Activated CD8-positive, alpha-beta memory T cell treated with anti-CD3 and anti-CD28 coated beads, Interleukin-2, amount 50 U/mL, for 48 hours (primary cell): ENCODE measurements at places on chromosomes 16 and 17.

- no peak for DNase-seq
Measured at GRCh38 chr16:81636298-81636993, 142.6 kb upstream of the PLCG2 start.

DNA sequence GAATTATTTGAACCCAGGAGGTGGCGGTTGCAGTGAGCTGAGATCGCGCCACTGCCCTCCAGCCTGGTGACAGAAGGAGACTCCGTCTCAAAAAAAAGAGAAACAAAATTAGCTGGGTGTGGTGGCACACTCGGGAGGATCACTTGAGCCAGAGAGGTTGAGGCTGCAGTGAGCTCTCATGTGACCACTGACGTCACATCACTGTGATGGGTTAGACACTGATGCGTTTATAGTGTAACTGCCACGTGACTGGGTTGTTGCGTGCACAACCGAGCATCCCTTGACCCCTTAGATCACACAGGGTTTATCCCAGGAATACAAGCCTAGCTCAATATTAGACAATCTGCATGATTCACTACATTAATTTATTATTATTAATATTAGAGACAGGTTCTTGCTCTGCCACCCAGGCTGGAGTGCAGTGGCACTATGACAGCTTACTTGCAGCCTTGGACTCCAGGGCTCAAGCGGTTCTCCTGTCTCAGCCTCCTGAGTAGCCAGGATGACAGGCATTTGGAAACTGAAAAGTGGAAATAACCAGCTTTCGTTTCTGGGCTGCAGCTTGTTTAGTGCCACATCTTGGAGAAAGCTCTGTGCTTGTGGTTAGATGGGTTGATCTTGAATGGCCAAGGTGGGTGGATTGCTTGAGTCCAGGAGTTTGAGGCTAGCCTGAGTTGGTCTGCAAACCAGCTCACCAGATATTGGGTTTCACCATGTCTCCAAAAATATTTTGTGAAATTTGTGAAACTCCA is 26.4 kb upstream of the ABR start:
- no peak for DNase-seq

- DNase-seq = no peak
Measured at GRCh38 chr16:3727806-3728381, 10.6 kb upstream of the TRAP1 start.

GRCh38 chr16:49465661-49466528 is 92.3 kb downstream of the C16orf78 start:
- DNase-seq = peak; percentile 37

DNA sequence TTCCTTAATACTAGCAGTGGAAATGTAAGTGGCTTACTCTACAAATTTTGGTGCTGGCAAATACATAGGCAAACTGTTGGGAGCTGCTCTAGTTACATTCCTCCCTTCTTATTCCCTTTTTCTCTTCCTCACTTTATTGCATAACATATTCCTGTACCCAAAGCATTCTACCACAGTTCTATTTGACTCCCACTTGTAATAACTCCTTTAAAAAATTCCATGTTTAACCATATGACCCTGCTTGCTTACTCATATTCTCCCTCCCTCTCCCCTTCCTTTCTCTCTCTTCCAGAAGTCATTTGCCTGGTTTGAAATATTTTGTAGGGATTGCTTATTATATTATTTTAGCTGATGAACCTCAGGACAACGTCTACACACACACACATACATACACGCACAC is 22.7 kb downstream of the NQO1 start:
- no peak for DNase-seq

DNA sequence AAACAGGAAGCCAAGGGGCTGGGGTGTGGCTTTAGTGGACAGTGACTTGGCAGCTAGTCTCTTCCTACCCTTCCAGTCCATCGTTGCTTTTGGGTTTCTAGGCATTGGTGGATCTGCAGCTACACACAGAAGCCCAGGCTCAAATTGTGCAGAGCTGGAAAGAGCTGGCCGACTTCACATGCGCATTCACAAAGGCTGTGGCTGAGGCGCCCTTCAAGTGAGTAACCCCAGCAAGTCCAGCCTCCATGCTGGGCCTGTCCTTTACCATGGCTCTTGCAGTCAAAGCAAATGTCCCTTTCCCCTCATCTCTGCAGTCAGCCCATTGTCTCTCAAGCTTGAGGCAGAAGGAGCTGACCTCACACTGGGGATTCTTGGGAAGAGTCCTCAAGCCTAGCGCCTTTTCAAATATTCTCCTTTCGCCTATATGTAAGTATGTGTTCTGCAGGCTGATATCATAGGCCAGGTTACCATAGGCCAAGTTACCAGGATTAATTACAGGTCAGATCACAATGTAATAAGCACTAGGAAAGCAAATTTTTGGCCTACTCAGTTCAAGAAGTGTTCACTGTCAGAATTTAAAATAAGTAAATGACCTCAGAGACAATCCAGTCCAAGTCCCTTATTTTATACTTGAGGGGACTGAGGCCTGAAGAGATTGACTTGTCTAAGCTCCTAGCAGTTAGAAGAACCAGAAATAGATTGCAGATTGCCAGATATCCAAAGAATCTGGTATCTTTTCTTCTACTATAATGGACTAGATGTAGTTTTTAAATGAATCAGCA is 6.5 kb downstream of the EME1 start:
- DNase-seq = no peak

DNA sequence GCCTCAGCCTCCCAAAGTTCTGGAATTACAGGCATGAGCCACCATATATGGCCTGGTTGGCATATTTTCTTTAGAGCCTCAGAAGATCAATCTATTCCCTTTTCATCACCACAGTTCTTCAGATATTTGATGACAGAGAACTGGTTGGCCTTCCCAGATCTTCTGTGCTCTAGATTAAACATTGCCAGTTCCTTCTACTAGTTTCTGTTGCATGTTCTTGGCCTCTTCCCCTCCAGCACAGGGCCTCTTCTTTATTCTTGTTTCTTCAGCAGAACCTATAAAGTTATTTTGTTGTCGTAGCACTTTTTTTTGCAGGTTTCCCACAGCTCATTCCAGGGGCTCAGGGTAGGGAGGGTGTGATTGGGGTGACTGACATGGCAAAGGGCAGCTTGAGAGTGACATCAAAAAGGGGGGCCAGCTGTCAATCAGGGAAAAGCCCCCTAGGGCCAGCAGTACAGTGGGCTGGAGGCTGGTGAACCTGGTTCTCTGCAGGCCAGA is 9.3 kb downstream of the CHD9 start:
- no peak for DNase-seq

DNA sequence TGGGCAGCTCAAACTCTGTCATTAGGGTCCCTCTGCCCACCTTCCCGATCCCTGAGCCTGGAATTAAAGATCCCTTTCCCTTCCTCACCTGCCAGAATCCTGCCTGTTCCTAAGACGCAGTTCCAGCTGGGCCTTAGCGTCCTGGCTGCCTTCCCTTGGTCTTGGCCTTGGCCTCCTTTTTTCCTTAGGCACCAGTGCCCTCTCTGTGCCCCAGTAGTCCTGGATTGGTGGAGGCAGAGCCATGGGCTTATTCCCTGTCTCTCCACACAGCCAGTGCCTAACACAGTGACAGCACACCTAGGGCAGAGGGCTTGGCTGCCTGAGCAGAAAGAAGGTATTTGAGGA is 3.5 kb downstream of the TMEM132E start:
- DNase-seq = no peak

GRCh38 chr17:38510421-38511149 is 82.3 kb downstream of the ARHGAP23 start:
- no peak for DNase-seq

DNA sequence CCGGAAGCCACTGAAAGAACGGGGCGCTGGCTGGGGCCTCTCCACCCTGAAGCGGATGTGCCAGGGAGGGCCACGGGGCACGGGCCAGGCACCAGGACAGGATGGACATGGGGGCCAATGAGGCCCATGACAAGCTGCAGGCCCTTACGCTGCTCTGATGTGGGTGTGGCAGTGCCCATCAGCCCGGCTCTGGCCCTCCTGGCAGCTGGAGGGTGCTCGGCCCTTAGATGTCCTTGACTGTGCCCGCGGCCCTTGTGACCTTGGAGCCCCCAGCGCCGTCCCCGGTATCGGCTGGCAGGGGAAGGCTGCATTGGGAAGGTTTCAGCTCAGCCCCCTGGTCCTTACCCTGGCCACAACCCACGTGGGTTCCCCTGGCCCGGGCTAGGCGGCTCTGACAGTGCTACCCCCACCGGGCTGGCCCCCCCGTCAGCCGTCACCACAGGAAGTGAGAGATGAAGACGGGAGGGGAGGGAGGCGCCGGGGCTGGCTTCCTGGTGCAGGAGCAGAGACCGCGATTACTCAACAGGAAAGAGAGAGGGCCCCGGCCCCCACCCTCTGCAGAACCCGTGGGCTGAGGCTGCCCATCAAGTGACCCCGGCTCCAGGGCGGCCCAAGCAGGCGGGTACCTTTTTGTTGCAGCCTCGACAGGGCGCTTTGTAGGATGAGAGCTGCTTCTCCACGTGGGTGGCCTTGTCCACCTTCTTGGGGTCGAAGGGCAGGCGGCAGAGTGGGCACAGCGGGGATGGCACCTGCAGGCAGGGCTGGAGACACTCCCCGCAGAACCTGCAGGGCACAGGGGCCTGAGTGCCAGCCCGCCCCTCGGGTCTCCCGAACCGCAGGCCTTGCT is 5.3 kb downstream of the RNF166 start:
- peak; percentile 94 for DNase-seq

DNA sequence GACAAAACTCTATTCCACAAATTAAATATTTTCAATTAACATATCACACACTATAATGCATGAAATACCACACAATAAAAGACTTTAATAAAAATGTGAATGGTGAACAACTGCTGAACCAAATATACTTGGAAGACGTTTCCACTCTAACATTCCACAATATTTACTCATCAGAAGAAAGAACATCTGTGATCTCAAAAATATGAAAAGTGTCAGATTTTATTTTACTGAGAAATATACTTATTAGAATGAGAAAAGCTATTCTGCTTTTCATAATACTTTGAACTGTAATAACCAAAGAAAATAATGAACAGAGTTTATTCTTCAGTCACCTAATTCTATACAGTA is 181.8 kb upstream of the AXIN2 start:
- DNase-seq = no peak

DNA sequence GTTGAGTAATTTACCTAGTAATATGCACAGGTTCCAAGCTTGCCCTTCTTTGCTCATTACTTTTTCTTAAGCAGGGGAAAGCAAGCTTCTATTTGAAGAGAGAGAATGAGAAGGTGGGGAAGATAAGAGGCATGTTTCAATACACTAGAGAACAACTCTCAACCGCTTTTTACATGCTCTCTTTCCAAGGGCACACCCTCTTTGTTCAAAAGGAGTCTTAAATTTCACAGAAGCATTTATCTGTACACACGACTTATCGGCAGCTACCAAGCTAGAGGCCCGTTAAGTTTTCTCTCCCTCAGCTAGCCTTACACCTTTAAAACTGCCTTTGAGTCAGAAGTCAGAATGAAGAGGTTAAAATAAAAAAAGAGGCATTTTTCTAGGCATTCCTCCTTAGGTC is 79.6 kb downstream of the STH start:
- no peak for DNase-seq

DNA sequence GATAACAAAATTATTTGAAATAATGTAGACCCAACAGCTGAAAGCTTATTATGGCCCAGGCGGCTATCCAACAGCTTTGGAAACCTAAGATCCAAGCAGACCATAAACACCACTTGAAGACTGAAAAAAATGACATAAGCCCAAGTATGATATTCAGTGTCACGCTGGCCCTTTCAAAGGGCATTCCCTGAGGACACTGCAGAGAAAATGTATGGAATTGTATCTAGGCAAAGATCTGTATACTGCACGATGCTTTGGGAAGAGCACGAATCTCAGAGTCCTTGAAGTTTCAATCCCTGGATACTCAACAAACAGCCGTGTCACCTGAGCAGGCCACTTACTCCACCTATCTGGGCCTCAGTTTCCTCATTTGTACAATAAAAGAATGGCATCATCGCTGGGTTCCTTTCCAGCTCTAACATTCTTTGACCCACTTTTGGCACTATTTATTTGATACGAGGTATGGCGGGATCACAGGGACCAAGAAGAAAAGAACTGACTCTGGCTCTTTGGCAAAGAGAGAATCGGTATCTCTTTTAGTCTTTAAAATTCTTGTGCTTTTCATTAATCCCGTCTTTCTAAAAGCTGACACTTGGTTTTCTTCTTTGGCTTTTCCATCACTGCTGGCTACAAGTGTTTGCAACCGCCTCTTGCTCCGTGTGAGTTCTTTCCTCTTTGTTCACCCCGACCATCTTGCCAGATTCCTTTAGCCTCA is 1.2 kb downstream of the STAT5B start:
- no peak for DNase-seq

- DNase-seq = no peak
Measured at GRCh38 chr16:25066426-25066746, 45.2 kb upstream of the LCMT1 start.

GRCh38 chr17:77555741-77556291 is 402.7 kb upstream of the TNRC6C start:
- no peak for DNase-seq

DNA sequence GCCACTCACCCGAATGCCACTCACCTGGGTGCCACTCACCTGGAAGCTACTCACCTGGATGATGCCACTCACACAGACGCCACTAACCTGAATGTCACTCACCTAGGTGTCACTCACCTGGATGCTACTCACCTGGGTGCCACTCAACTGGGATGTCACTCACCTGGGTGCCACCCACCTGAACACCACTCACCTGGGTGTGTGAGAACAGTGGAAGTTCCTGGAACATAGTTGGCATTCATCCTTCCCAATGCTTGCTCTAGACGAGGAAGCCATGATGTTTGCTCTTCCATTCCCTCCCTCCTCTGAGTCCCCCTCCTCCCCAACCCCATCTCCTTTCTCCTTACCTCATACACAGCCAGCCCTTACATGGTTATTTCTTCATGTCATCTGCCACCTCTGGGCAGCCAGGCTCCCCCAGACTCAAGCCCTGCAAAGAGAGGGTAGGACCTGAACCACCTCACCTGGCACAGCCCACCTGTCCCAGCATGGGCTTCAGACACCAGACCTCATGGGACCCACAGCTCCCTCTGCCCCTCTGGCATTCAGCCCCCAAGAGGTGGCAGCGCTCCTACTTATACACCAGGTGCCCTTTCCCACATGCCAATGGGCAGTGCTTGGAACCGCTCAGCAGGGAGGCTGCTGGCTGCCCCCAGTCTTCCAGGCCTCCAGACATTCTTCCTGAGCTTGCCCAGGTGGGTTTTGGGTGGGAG is 171.8 kb upstream of the FOXF1 start:
- DNase-seq = no peak

DNA sequence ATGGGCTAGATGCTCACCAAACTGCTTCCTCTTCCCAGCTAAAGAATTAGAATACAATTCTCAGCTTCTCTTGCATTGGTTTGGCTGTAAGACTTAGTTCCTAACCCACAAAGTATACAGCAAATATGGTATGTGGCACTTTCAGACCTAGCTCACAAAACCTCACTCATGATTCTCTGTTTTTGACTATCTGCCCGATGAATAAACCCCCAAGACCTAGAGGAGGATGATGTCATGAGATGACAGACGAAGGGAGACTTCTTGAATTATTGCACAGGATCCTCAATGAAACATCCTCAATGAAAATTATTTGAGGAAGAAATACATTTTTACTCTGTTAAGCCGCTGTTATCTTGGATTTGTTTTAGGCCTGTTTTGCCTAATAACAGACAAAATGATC is 14.3 kb downstream of the CNOT1 start:
- no peak for DNase-seq
